ENCODE measurements at places on chromosomes 3 and 15. TPM values are rescaled to one million over a fixed set of nuclear protein-coding genes. Genes with fewer than 3 reads are reported as not detected.

Gene CX3CR1
- not detected for total RNA-seq

Gene USP4
- 21.1 TPM for total RNA-seq

Gene CACNA2D3
- total RNA-seq, result not detected

Gene FBXL22
- total RNA-seq, result 0.11 TPM

Gene ST3GAL6
- 44.3 TPM for total RNA-seq

Gene SCG5
- 0.60 TPM for total RNA-seq

Gene RHOV
- total RNA-seq, result under 0.01 TPM

Gene CCDC54
- not detected for total RNA-seq

Gene NEIL1
- total RNA-seq, result 11.9 TPM

Gene HPS3
- total RNA-seq, result 12.0 TPM

Gene GDPGP1
- 7.4 TPM for total RNA-seq

Gene DZIP3
- 3.3 TPM for total RNA-seq

Gene ACKR4
- total RNA-seq, result 0.09 TPM

Gene ARHGEF26
- 0.09 TPM for total RNA-seq

Gene UBA3
- 71.1 TPM for total RNA-seq

Gene IL17RB
- under 0.01 TPM for total RNA-seq

Gene PSTPIP1
- not detected for total RNA-seq

Gene CPN2
- not detected for total RNA-seq

Gene C3orf33
- 2.4 TPM for total RNA-seq

Gene KLHL40
- total RNA-seq, result not detected

Gene ACTRT3
- total RNA-seq, result 1.0 TPM

Gene ANKDD1A
- total RNA-seq, result 11.9 TPM

Gene SCG3
- 1.6 TPM for total RNA-seq

Gene ABHD2
- total RNA-seq, result 49.8 TPM

Gene CCR4
- not detected for total RNA-seq

Gene CAND2
- total RNA-seq, result 0.98 TPM

Gene MYO5A
- 33.8 TPM for total RNA-seq

Gene LRRIQ4
- not detected for total RNA-seq

Gene DLEC1
- not detected for total RNA-seq

Gene PYGO1
- 0.26 TPM for total RNA-seq

Gene CTXND1
- total RNA-seq, result not detected

Gene ESYT3
- not detected for total RNA-seq

Gene UCN2
- total RNA-seq, result 0.11 TPM

Gene ZNF717
- total RNA-seq, result 10.5 TPM
